ENCODE measurements at places on chromosomes 5 and 9.
A peak's percentile ranks its signal among the peaks of the same experiment; 100 is the strongest.

- DNase-seq, result no peak
These were observed 40.5 kb downstream of the ITGA2 start for GRCh38 chr5:53029608-53030007.

- DNase-seq, result no peak
These were observed 290.0 kb downstream of the NR3C1 start for GRCh38 chr5:143113461-143113860.

GRCh38 chr5:137478043-137478442, 21.1 kb downstream of the SPOCK1 start:
- no peak for DNase-seq

DNA sequence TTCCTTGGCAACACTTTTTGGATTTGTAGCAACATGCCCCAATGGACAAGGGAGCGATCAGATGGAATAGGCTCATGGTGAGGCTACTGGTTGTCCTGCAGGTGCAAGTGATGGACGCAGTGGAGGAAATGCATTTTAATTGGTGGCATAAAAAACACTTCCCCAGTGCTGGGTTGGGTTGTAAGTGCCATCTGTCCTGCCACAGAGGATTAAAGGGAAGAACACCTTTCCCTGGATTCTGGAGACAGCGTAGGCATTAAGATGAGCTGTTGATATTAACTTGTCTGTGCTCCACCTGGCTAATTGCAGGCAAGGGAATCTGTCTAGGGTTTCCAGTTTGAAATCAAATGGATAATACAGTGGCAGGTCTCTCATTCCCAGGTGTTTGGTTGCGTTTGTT, 173.4 kb downstream of the ZNF462 start:
- no peak for DNase-seq

DNA sequence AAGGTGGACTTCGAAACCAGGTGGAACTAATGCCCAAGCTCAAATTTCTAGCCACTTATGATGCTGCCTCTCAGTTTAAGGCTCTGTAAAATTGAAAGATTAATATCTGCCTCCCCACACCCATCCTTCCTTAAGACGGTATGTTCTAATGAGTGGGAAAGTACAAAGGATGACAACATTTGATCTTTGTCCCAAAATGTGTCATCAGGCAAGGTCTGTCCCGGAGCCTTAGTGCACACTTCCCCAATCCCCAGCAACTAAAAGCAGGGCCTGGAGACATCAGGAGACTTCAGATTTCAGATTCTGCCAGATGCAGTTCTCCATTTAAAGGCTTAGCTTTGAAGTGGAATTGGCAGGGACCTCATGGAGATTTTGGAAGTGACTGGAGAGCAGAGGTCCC, 316.5 kb downstream of the ASTN2 start:
- DNase-seq, result no peak

DNA sequence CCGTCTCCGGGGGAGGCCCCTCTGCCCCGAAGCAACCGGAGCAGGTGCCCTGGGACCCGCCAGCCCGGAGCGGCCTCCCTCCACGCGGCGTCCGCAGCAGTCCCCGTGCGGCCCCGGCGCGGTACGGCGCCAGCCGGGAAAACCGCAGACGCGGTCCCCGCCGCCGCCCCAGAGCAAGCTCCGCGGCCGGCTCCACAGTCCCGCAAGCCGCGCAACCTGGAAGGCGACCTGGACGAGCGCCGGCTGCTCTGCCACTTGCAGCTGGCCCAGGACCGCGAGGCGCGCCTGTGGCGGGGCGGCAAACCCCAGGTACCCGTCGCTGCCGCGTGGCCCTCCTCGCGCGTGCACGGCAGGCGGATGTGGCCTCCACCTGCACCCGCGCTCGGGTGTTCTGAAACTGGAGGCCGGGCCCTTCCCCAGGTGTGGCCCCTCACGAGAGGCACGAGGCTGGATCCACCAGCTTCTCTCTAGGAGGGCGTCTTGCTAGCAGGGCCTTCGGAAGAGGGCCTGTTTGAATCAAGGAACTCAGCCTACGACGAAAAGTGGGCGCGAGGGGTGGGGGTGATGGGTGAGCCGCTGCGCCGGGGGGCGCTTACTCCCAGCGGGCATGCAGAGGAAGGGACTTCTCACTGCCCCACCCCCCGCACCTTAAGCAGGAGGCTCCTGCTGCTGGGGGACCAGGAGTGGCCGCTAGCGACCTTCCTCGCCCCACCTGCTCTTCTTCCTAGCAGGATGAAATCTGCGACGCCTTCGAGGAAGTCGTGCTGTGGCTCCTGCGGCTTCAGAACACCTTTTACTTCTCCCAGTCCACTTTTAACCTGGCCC, 602 bp downstream of the CCNI2 start:
- peak; percentile 79 for DNase-seq

GRCh38 chr5:180347702-180348101, 5.4 kb downstream of the GFPT2 start:
- DNase-seq, result no peak
